WTC11 (cell line): ENCODE measurements at places on chromosomes 13 and 19.

- no peak for DNase-seq
Observed at GRCh38 chr13:77930430-77930829, 11.8 kb upstream of the EDNRB start.

- peak; percentile 37 for DNase-seq
Observed at GRCh38 chr19:10418485-10419199, 1.7 kb upstream of the PDE4A start.

DNA sequence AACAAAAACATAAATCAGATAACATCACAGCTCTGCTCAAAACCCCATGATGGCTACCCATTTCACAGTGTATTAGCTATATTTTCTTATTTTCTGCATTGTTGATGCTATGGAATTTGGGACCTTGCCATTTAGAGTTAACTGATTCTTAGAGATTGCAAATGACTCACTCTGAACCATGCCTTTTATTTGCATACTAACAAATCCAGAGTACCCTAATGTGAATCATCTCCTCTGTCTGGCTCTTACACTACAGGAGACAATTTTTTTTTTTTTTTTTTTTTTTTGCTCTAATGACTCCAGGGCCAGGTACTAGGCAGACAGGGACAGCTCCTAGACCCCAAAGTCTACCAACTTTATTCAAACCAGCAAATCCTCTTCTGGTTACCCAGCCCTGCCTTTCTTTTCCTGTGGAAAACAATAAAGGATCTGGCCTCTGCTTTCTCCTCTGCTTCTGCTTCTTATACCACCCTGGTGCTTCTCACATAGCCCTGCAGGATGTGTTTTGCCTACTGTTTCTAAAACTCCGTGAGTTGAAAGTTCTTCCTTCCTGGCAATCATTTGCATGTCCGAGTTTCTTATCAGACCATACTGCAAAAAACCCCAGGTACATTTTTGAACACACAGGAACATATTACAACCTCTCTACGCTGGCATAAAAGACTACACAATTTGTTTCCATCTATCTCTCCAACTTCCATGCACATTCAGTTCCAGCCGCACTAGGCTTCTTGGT, 10.6 kb upstream of the ZNF460 start:
- DNase-seq = no peak

DNA sequence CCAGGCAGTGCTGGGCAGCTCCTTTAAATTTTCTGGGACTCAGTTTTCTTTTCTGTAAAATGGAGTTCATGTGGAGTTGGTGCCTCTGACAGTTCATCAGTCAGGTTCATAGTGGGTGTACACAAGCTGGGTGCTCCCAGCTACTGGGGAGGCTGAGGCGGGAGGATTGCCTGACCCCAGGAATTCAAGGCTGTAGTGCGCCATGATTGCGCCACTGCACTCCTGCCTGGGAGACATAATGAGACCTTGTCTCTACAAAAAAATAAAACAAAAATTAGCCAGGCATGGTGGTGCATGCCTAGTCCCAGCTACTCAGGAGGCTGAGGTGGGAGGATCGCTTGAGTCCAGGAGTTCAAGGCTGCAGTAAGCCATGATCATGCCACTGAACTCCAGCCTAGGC, 21.1 kb downstream of the IQCN start:
- DNase-seq = no peak

- DNase-seq = peak; percentile 66
Observed at GRCh38 chr13:112103961-112104880, 37.3 kb downstream of the SOX1 start.

DNA sequence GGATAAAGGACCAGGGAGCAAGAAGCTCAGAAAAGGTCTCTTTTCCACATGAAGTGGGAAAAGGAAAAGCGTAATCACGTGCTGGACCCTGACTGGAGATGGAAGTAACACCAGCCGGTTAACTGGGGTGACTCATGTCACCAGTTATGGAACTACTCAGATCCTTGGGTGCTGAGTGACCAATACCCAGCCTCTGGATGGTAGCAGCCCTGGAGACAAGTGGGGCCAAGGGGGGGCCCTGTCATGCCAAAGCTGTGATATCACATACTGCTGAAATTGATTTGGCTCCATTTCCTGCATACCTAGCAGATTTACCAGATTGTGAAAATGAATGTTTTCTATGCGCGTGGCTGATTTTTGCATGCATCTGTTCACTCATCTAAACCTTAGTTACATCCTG, 158.9 kb downstream of the ZIC5 start:
- no peak for DNase-seq

- DNase-seq = no peak
Observed at GRCh38 chr13:86298725-86299124, 499.5 kb upstream of the SLITRK6 start.

DNA sequence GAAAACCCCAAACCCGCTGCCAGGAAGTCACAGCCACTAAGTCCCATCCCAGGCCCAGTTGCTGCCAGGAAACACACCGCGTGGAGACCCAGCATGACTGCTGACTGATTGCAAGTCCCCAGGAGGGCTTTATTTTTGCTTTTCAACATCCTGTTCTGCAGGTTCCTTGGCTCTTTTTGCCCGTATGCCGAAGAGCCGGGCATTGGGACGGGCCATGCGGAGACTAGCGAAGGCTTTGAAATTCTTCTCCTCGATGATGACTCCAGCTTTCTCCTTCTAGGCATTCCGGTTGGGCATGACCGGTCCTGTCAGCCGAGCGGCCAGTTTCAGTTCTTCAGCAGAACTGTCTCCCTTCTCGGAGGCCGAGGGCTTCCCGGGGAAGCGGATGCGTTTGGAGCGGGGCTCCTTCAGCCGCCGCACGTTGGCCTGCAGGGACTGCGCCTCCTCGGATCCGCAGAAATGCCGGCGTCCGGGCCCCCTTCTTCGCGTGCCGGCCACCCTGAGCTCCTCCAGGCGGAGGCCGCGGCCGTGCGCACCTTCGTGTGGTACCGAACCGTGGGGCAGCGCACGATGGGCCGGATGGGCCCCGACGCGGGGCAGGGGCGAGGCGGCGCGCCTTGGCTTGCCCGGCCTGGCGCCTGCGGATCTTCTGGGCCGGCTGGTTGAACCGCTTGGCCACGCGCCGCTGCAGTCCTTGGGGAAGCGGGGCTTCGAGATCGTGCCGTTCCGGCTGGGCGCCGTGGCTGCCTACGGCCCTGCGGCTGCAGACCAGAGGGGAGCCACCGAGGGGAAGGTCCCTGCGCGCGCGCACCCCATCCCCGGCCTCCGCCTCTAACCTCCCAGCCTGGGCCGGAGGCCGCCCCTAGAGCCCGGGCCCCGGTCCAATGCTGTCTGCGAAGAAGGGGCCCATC, 15.2 kb downstream of the ZSCAN5C start:
- peak; percentile 72 for DNase-seq

DNA sequence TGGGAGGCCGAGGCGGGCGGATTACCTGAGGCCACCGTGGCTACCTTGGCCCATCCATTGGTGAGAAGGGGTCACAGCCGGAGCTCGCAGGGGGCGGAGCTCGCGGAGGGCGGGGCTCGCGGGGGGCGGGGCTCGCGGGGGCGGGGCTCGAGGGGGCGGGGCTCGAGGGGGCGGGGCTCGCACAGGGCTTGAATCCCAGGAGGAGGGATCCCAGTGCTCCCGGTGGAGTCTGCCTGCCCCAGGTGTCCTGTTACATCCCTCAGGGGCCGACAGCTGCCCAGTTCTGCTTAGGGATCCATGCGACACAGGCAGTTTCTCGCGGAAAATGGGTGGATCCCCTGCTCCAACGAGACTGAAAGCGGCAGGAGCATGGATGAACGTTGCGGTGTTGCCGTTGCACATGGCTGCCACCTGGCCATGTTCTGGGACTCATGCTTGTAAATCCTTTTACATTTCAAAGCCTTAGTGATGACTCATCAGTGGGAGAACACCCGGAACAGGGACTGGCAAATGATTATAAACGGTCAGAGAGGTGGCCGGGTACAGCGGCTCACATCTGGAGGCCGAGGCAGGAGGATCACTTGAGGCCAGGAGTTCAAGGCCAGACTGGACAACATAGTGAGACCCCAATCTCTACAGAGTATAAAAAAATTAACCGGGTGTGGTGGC, 25.1 kb downstream of the TMPRSS9 start:
- peak; percentile 84 for DNase-seq

- DNase-seq = no peak
Observed at GRCh38 chr19:33066543-33066942, 1.9 kb upstream of the RHPN2 start.

GRCh38 chr19:262125-262524, 29.1 kb downstream of the PLPP2 start:
- DNase-seq = no peak

DNA sequence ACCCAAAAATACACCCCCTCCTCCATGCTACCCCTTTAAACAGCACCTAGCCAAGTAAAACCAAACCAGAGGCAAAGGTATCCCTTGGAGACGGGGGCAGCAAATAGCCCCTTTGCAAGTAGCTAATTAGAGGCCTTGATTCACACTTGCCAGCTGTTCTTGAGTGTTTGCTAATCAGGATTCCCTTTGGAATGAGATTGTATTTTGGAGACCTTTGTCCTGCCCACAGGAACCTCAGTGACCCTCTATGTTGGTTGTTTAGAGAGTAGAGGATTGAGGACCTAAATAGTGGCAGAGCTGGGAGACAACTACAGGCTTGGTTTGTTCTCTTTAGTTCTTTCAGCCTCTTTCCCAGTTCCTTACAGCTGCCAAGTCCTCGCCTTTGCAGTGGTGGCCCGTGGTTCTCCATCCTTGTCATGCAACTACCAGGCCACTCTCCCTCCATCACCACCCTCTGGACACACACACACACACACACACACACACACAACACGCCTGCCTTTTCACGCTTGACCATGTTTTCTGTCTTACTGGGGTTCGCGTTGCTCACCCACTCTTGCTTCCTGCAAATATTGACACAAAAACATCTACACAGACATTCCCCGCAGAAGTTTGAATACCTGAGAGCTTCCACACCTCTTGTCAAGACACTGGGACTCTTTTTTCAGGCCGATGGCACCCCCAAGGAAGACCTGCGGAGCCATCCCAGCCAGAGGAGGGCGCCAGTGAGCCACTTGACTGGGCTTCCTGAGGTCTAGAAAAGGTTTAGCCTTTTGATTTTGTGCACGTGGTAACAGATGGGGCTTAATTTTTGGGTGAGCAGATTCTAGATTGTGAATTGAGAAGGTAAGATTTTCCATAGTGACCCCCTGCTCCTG, 80.0 kb upstream of the GPR183 start:
- DNase-seq = peak; percentile 90

- no peak for DNase-seq
Observed at GRCh38 chr19:1041835-1042685, 2.2 kb downstream of the ABCA7 start.

DNA sequence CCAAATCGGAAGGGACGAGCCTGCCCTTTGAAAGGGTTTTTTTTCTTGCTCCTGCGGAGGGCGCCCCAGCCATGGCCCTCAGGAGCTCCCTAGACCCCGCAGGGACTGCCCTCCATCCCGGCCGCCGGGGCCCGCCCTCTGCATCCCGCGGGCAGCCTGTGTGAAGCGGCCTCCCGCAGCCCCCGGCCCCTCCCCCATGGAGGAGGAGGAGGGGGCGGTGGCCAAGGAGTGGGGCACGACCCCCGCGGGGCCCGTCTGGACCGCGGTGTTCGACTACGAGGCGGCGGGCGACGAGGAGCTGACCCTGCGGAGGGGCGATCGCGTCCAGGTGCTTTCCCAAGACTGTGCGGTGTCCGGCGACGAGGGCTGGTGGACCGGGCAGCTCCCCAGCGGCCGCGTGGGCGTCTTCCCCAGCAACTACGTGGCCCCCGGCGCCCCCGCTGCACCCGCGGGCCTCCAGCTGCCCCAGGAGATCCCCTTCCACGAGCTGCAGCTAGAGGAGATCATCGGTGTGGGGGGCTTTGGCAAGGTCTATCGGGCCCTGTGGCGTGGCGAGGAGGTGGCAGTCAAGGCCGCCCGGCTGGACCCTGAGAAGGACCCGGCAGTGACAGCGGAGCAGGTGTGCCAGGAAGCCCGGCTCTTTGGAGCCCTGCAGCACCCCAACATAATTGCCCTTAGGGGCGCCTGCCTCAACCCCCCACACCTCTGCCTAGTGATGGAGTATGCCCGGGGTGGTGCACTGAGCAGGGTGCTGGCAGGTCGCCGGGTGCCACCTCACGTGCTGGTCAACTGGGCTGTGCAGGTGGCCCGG, 815 bp downstream of the MAP3K10 start:
- peak; percentile 81 for DNase-seq

DNA sequence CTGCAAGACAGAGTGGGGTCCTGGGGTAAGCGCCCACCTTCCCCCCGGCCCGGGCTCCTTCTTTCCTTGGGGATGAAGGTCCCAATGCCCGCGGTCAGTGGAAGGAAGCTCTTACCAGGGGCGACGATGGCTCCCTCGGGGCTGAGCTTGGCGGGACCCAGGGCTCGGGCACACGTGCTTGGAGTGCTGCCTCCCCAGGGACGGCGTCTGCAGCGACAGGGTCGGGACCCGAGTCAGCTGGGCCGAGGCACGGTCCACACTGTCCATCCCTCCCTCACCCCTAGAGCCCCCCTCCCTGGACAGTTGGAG, 3.5 kb downstream of the JSRP1 start:
- peak; percentile 39 for DNase-seq

DNA sequence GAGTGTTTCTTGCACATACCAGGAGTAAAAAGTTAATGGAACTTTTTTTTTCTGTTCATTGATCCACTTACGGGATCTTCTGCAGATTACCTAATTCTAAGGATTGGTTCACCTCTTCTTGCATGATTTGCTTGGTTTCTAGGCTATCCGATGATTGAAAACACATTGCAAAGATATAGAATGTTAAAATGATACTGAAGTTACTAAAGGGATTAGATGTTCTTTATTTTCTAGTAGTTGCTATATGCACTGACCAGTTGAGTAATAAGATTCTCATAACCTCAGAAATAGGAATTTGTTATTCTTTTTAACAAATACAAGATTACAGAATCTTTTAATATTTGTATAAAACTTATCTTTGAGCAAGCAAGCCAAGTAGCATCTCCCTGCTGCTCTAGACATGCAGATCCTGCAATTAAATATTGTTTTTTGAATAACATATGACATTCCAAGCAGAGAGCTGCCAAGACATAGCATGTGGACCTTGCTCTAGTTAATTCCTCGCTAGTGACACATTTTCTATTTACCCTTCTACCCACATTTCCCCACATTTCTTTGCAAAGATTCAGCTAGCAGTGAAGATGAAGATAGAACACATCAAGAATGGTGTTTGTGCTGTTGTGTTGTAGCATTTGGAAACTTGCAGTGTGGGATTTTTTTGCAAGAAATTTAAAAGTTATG, 51.7 kb upstream of the RNF113B start:
- no peak for DNase-seq

GRCh38 chr19:45638930-45639729, at the start of gene EML2:
TSS of gene EML2 (minus strand) at chr19:45639397. CDS start at chr19:45639376, 21 bp downstream.
- peak; percentile 90 for DNase-seq

DNA sequence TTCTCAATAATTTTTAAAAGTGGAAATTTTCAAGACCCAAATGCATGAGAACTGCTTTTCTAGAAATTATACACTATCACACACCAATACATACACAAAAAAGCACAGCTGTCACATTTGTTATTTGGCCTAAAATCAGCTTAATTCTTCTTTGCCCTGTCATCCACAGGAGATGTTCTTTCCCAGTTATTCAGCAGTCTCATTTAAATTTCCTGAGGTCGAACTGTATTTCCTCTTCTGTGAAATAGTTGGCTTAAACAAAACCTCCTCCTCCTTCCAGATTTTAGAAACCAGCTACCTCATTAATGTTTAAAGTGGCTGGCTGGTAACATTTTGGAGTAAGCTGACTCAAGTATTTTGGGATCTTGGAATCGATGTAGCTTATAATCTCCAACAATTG, 39.1 kb downstream of the SMAD9 start:
- no peak for DNase-seq
